Myocyte (in vitro differentiated cells): ENCODE measurements at places on chromosomes 1 and 21. TPM values are rescaled to one million over a fixed set of nuclear protein-coding genes. Genes with fewer than 3 reads are reported as not detected.

GRCh38 chr1:44890007-44890406 is 47.0 kb upstream of the PTCH2 start:
- DNase-seq: peak; percentile 8

- DNase-seq: peak; percentile 90
These were observed 104.0 kb downstream of the CDC7 start for GRCh38 chr1:91604632-91605031.

- no peak for DNase-seq
These were observed 71.8 kb downstream of the IER5 start for GRCh38 chr1:181160322-181160721.

- DNase-seq: no peak
These were observed 208.9 kb upstream of the GREM2 start for GRCh38 chr1:240820816-240821215.

DNA sequence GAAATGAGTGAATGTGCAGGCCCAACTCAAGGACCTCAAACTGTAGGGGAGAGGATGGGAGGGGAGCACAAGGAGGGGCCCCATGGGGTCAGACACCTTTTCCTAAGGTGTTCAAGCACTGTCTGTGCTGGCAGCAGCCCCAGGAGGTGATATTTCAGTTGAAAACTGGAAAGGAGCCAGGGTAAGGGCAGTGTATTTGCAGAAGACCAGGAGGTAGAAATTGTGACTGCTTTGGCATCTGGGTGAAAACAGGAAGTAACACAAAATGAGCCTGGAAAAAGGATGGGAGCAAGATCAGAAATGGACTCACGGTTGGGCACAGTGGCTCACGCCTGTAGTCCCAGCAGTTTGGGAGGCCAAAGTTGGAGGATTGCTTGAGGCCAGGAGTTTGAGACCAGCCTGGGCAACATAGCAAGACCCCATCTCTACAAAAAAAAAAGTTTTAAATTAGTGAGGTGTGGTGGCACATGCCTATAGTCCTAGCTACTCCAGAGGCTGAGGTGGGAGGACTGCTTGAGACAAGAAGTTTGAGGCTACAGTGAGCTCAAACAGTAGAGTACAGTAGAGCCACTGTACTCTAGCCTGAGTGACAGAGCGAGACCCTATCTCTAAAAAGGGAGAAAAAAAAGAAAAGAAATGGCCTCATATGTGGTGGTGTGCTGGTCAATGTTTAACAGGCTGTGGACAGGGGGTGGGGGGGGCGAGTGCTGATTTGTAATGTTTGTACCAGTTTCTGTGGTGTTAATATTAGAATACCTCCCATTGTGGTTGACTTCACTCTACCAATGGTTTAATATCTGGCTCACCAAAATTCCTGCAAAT is 76.2 kb upstream of the ANGPTL1 start:
- DNase-seq: no peak

DNA sequence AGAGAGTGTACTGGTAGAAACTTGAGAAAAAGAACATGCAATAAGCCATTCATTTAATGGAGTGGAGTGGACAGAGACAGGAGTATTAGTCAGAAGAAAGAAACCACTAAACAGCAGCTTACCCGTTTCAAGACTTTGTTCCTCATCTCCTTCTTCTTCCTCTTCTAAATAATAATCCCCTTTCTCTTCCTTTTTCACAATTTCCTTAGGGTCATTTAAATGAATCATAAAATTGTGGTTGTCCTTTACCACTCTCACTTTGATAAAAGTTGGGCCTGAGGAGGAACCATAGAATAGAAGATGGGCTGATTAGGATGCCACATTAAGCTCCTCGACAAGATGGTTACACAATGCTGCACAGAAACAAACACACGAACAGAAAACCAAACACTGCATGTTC is 109.6 kb downstream of the WDR3 start:
- no peak for DNase-seq

DNA sequence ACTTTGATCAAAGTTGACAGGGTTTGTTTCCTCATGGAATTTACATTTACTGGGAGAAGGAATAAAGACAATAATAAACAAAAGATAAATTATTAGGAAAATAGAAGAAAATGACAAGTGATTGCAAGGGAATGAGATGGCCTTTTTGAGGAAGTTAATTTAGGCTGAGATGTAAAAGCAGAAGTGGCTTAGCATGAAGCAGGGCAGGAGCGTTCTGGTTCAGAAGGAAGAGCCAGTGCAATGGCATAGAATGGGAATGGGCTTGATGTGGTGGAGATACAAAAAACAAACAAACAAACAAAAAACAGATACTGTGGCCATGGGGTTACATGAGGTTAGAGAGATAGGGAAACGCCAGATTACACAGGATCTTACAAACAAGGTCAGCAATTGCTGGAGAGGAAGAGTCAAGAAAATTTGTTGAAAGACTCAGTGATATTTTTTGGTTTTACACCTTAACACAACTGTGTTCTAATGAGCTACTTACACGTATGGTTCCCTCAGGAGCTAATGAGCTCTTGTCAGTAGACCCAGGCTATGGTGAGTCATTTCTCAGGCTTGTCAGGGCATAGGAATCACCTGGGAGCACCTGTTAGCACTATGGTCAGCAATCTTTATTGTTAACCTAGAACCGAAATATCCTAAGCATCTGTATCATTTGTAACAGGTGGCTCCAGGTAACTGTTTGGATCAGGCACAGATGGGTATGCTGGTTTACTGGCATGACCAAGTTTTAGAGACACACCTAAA is 8.7 kb upstream of the CADM3 start:
- DNase-seq: no peak

GRCh38 chr1:7420470-7421100 is 350.5 kb upstream of the VAMP3 start:
- peak; percentile 16 for DNase-seq

DNA sequence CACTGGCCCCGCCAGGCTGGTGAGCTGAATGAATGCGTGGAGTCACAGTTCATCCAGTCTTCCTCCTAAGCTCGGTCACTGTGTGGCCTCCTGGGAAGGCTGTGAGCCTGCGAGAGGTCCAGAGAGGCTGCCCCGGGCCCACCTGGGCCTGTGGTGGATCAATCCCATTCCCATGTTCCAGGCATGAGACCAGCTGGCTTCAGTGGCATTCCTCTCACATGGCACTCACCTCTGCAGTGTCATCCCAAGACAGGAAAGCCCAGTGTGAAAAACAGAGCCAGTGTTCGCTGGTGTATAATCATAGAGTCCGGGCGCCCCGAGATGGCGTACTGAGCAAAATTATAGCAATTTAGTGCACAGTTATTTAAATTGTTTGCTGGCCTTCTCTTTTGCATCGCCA is 37.6 kb upstream of the EPHA8 start:
- no peak for DNase-seq

- no peak for DNase-seq
These were observed 84.7 kb downstream of the LHX9 start for GRCh38 chr1:198001776-198002408.

The DLGAP3 gene
- 0.05 TPM in 1 of 2 replicates, not detected in the other for total RNA-seq

DNA sequence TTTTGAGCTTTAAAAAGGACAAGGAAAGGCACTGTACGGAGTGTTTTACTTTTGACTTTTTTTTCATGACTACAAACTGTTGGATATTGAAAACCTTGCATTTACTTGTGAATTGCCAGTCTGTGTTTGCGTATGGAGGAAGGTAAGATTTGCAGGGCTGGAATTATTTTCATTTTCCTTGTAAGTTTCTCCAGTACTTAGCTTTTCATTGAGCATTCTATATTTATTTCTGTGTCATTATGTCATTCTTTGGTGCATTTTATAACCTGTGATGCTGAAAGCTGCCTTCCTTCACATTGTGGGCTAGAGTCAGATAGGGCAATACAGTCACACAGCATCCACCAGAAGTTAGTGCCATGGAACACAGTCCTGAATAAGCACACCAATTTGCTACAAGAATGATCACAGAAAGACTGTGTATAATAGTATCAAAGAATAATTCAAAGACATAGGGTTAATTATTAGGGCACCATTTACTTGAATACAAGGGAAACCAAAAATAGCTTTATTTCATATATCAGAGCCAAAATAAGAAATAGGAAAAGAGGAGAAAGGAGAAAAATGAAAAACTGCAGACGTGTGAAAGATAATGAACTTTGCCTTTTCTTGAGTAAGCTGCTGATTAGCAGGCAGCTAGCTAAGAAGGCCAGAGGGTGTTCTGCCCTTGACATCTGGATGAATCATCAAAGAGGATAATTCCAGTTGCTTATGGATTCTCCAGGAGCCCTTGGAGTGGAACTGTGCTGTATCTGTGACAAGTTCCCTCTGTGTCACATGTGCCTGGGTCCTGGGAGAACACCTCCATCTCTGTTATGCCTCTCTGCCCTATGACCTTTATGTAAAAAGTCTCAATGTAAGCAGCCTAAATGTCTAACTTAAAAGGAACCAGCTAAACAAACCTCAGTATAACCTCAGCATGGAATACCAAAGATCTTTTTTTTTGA is 8.0 kb upstream of the FAM20B start:
- DNase-seq: peak; percentile 34

GRCh38 chr1:235976490-235976889 is 88.4 kb downstream of the NID1 start:
- DNase-seq: no peak

DNA sequence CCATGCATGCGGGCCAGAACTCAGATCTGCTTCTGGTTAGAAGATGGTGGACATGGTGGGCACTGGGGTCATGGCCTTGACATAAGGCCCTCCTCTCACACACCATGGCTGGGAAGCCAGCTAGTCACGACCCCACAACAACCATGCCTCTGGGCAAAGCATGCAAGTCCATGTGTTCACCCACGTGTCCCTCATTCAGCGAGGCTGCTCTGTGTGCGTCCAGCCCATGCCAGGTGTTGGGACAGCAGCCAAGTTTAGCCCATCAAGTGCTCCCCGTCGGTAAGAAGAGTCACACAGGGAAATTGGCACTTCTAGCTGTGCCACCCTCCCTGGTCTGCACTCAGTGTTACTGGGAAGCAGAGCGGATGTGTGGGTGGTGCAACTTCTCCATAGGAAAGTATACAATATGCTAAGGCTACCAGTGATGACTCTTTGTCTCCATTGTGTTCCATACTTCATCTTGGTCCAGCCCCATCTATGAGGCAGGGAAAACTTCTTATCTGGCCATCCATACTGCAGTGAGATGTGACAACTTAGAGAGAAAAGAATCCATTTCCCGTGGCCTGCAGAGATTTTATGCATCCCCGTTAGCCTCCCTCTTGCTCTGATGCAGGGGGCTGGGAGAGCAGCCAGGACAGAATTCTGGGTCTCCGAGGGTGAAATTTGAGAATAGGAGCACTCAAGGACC is 198.0 kb downstream of the GRIK3 start:
- DNase-seq: no peak

The AMY1B gene
- not detected in 2 replicates for total RNA-seq

The RHEX gene
- total RNA-seq: not detected in 2 replicates

DNA sequence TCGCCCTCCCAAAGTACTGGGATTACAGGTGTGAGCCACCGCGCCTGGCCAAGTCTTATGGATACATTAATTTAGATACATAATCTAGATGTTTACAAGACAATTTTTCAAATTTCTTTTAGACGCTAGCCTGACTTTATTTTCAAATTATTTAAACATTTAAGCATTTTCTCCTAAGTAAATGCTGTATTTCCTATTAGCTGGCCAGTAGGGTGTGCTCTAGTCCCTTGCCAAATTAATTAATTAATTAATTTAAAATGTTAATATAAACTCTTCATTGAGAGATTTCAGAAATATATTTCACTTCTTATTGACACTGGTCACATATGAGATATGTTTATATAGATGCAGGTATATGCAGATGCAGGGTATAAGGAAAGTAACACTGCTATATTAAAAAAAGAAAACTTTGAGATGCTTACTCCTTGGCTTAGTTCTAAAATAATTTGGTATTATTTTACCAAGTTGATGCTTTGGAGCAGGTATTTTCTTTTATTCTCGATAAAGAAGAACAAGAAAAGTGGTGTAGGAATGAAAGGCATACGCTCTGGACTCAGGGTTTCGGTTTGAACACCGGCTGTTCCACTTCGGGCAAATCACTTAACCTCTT is 5.2 kb upstream of the ERRFI1 start:
- DNase-seq: peak; percentile 61

GRCh38 chr1:92711473-92712165 is 73.3 kb downstream of the EVI5 start:
- DNase-seq: no peak

The KIF17 gene
- 0.10 and 0.19 TPM in 2 replicates for total RNA-seq

- DNase-seq: no peak
These were observed 98.1 kb downstream of the TNNI3K start for GRCh38 chr1:74333244-74333643.

DNA sequence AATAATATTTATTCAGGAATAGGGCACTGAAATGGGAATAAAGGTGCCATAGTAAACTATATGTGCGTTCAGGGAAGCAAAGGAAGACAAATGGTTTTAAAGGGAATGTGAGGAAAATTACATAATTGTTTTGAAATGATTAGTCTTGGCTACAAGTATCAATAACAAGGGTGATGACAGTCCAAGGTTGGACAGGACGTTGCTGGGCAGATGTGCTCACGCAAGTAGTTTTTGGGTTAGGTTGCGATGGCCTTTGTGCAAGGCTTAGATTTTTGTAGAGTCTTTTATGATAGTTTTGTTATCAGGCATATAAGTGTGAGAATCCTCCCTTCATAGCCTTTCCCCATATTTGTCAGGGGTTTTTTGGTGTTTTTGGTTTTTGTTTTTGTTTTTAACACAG is 57.0 kb downstream of the SPATA6 start:
- DNase-seq: no peak

GRCh38 chr1:171699531-171699930 is 42.3 kb downstream of the VAMP4 start:
- DNase-seq: no peak

GRCh38 chr1:99674115-99675064 is 28.5 kb downstream of the PALMD start:
- no peak for DNase-seq

- DNase-seq: no peak
These were observed 27.0 kb downstream of the C1orf216 start for GRCh38 chr1:35691571-35692220.

DNA sequence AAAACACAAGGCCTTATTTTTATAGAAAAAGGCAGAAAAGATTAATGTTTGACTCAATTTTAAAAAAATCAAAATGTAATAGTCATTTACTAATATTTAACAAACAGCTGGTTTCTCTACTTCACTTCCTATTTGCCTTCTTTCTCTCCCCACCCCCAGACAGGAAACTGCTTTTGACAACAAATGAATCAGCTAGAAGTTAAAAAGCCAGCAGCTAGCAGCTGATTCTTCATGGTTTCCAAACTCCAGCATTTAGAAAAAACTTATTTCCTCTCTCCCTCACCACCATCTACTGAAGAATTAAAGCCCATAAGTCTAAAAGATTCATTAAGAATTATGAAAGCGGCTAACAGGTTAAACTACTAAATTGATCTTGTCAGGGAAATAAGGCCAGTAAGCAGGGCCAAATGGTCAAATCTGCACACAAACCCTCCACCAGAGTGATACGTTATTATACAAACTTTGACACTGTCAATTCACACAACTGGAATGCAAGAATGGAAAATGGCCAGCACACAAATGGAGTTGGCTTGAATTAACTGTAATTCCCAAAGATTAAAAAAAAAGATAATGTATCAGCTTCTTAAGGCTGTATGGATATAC is 4.0 kb downstream of the WDR26 start:
- peak; percentile 67 for DNase-seq

The RGS8 gene
- total RNA-seq: not detected in 2 replicates
